ENCODE measurements at places on chromosomes 2 and 18. TPM values are rescaled to one million over a fixed set of nuclear protein-coding genes. Genes with fewer than 3 reads are reported as not detected.

- no peak for DNase-seq
Measured at GRCh38 chr2:88855620-88856408, 164.3 kb downstream of the RPIA start.

- no peak for DNase-seq
Measured at GRCh38 chr2:2768476-2768875, 437.4 kb upstream of the MYT1L start.

DNA sequence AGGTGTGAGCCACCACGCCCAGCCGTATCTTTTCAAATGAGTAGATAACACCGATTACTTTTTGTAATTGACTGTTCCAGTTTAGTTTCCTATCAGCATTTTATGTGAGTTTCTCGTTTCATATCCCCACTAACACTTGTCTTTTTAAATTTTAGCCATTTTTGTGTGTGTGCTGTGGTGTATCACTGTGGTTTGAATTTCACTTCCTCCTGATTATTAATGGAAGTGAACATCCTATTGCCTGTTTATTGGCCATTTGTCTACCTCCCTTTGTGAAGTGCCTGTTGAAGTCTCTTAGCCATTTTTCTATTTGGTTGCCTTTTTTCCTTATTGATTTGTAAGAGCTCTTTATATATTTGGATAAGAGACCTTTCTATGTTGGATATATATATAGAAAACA lies 91.7 kb upstream of the STON1 start:
- no peak for DNase-seq

Gene SLC35F6
- total RNA-seq, result 18.3 TPM

DNA sequence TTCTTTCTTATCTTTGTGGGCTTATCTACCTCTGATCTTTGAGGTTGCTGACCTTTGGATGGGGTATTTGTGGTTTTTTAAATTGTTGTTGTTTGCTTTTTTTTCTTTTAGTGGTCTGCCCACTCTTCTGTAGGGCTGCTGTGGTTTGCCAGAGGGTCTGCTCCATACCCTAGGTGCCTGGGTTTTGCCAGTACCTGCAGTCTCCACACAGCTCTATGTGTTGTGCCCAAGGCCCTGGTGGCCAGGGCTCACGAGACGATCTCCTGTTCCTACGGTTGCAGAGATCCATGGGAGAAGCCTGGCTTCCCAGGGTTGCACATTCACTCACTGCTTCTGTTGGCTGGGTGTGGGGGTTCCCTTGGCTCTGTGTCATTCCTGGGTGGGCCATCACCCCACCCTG lies 87.1 kb downstream of the PARD3B start:
- DNase-seq, result no peak

DNA sequence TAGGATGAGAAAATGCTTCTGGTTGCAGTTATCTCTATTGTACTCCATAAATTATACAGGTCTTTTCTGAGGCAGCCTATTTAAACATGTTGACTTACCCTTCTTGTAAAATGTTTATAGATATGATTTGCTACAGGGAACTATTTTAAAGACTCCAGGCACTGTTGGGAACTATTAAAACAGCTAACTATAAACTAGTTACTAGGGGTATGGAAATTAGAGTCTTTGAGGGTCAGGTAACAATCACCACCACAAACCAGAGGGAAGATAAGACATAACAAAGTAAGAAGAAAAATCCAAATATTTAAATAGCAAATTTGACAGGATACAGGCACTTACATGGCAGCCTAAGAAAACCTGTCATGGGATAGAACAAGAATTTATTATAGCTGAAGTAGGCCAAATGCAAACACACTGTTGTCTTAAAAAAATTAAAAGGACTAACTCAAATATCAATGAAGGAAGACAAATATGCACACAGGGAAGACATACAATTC lies 251.0 kb upstream of the CWC22 start:
- no peak for DNase-seq

DNA sequence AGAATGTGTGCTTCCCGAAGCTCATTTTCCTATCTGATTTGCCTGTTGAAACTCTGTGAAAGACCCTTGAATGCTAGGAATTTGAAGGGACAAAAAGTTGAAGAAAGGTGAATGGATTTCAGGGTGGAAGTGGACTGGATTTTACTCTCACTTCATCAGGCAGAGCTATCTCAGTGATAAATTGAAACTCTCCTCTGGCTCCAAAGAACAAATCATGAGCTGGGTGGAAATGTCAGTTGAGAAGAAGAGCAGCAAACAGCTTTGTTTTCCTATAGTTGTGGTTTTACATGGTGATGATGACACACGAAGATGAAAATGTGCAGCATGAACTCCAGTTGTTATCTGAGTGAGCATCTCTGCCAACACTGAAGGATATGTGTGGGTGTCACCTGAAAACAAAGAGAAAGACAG lies 34.4 kb downstream of the CD28 start:
- no peak for DNase-seq
